ENCODE measurements at places on chromosomes 2 and 18.

DNA sequence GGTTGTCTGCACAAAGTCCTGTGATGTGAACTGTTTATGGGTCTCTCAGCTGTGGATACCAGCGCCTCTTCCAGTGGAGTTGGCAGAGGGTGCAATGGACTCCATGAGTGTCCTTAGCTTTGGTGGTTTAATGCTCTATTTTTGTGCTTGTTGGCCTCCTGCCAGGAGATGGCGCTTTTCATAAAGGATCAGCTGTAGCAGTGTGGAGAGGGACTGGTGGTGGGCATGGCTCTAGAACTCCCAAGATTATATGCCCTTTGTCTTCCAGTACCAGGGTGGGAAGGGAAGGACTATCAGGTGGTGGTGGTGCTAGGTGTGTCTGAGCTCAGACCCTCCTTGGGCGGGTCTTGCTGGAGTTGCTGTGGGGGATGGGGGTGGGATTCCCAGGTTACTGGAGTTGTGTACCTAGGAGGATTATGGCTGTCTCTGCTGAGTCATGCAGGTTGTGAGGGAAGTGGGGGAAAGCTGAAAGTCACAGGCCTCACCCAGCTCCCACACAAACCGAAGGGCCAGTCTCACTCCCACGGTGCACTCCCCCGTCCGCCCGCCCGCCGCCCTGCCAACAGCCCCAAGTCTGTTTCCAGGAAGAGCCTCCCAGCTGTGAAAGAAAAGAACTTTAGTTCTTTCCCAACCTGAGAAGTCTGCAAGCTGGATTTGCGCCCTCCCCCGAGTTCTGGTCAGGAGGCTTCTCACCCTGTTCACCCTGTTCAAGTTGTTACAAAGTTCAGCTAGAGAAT lies 108.1 kb downstream of the MARCO start:
- no peak for DNase-seq

GRCh38 chr2:238098901-238099713 lies 1.0 kb upstream of the ESPNL start:
- DNase-seq = no peak

DNA sequence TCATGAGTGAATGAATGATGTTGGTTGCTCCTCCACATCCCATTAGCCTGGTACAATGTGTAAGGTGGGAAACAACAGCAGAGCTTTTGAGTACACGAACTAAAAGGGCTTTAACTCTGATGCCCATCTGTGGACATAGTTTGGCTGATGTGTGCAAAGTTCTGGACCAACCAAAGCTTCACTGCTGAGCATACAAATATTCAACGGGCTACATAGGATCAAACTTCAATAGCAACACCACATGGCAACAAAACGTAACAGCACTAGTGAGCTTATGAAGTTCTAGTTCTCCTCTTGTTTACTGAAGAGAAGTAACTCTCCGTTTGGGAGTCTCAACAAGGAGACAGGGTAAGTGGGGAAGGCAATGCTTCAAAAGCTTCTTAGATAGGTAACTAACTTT lies 20.4 kb downstream of the STAM2 start:
- no peak for DNase-seq

DNA sequence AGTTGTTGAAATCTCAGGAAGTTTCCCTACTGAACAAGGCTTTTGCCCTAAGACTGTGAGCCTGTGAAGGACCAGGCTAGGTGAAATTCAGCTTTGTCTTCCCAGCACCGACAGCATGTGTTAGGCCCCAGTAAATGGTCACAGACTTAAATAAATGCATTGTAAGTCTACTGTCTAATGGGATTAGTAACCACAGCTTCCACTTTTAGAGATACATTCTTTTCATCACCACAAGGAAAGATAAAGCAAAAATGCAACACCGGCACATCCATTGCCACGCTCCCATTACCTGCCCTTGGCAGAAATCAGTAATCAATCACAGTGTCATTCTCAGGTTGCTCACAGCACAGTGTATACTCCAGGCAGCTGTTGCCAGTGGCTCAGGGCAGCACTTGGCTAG lies 59.3 kb downstream of the CRACDL start:
- DNase-seq = no peak

DNA sequence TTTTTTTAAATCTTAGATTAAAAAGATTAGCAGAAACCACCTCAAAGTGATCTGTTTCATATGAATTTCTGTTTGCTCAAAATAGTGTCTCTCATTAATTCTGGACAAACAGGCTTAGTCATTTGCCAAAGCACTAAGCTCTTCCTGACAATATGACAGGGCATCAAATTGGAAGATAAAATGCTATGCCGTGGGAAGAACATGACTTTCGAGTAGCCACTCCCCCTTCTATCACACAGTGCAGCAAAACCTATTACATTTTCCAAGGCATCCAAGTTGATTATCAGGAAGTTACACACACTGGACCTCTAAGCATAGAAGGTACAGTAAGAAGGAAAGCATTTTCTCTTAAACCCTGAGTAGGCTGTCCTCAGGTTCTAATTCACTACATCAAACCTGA lies 89.5 kb downstream of the STK39 start:
- peak; percentile 2 for DNase-seq

All from HTR-8/SVneo (cell line).